ENCODE measurements at places on chromosomes 3 and 15.

DNA sequence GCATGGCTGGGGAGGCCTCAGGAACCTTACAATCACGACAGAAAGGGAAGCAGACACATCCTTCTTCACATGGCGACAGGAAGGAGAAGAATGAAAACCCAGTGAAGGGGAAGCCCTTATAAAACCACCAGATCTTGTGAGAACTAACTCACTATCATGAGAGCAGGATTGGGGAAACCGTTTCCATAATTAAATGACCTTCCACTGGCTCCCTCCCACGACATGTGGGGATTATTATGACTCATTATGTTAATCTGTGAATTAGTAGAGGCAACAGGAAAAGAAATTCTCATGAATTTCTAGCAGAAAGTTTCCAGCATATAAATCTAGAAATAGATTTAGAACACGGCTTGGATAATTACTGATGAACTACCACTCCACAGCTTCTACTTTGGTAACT is 937.3 kb downstream of the ROBO1 start:
- no peak for DNase-seq

GRCh38 chr3:156627946-156628569 is 46.3 kb upstream of the TIPARP start:
- DNase-seq: no peak

DNA sequence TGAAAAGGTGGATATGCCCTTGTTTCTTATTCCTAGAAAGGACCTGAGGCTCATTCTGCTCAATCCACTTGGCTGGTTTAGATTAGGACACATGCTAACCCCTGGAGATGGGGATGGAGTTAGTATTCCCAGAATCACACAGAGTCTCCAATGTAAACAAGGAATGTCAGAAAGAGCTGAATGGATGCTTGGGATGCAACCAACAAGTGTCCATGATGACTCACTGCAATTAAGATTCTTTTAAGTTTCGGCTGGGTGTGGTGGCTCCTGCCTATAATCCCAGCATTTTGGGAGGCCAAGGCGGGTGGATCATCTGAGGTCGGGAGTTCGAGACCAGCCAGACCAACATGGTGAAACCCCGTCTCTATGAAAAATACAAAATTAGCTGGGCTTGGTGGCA is 315.5 kb upstream of the AZI2 start:
- DNase-seq: no peak

DNA sequence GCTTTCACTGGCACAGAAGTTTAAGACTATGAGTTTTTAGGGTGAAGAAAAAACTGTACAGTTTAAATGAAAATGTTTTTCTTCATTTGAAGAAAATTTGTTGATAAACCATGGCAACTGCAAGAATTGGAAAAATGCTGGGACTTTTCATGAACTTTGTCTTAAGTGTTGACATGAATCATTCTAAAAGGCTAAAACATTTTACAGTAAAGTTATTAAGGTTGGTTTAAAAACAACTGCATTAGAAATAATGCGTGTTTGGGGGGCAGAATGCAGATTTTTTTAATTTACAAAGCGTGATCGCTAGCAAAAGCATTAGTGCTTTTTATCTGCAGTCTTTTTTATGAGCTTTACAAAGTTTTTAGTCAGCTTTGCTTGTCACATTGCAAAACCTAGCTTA is 601.9 kb upstream of the TGFBR2 start:
- no peak for DNase-seq

GRCh38 chr3:134644731-134645514 is 5.9 kb downstream of the KY start:
- DNase-seq: no peak

- DNase-seq: no peak
Observed at GRCh38 chr3:71346061-71346460, 237.5 kb downstream of the FOXP1 start.

GRCh38 chr3:145063616-145064015 is 1092.0 kb downstream of the DIPK2A start:
- DNase-seq: no peak

- no peak for DNase-seq
Observed at GRCh38 chr15:31605467-31605931, 278.9 kb downstream of the KLF13 start.

DNA sequence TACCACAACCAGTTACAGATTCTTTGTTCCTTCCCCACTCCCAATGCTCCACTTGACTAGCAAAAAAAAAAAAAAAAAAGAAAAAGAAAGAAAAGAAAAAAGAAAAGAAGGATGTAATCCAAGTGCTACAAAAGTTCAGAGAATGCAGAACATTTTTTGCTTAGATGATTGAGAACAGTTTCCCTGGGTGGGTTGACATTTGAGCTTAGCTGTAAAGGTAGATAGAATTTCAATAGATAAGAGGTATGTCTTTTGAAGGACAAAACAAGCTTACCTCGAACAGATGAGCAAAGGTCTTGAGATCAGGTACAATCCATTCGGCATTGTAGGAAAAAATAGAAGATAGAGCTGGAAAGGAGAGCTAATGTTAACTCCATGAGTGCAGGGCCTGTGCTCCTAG is 344.6 kb upstream of the NECTIN3 start:
- no peak for DNase-seq

DNA sequence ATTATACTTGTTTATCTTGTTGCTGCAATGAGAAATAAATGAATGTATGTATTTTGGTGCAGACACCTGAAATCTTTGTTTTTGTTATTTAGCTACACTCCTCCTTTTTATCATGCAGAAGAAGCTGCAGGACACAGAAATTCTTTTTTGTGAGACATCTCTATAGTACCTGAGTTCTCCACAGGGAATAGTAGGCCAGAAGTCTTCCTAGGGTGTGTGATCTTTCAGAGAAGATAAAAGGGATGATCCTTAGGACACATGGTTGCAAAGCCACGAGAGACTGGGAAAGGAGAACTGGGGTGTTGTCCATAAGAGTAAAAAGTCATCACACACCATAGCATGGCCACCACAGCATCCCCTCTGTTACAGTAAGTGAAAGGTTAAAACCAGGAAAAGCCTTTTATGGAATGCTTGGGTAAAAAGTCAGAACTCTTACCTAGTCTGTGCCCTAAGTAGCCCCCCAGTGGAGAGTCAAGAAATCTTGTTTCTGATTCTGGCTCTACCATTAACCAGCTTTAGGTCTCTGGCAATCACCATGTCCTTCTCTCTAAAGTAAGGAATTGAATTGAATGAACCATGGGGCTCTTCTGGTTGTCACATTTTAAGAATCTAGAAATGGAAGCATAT is 31.9 kb upstream of the ADGRG7 start:
- DNase-seq: no peak

DNA sequence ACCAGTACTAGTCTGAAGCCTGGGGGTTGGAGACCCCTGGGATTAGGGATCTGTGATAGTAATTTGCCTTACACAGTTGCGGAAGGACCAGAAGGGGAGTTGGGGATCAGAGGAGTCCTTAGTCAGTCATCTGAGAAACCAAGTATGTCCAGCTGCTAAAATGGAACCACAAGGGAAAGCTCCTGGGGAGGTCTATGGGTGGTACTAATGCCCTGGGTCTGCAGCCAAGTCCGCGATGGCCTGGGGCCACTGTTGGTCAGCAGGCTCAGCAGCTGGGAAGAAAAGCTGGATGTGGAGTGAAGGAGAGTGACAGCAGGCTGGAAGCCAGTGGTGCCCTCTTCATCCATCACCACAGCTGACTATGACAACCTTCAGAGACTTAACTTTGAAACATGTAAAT is 2.2 kb upstream of the ANKDD1A start:
- DNase-seq: no peak

DNA sequence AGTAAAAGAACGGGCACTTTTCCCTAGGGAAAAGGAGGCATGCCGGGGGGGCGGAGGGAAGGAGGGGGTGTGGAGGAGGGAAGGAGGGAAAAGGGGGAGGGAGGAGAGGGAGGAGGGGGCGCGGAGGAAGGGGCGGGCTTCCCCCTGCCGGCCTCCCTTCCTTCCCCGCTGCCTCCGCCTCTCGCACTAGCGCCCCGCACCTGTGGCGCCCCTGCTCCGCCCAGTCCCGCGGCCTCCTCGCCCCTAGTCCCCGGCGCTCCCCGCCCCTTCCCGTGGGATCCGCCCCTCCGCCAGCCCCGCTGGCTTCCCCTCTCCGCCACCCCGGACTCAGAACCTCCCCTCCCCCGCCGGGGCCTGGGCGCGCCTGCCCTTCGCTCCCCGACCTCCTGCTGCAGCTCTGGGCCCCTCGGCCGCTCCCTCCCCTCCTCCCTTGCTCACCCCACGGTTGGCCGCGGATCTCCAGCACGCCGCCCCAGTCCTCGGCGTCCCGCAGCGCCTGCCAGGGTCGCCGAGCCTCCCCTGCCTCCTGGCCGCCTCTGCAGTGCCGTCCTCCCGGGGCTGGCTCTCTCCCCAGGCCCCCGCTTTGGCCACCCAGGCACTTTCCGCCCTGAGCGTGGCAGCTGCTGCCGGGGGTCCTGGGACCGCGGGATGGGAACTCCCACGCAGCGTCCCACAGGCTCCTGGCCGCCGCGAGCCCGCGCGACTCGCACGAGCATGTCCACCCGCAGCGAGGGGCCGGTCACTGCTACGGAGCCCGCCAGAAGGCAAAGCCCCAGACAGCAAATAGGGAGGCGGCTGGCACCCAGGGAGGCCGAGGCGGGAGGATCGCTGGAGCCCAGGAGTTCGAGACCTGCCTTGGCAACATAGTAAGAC is 147.4 kb downstream of the TJP1 start:
- no peak for DNase-seq

GRCh38 chr3:105197863-105198262 is 168.8 kb upstream of the ALCAM start:
- DNase-seq: no peak

DNA sequence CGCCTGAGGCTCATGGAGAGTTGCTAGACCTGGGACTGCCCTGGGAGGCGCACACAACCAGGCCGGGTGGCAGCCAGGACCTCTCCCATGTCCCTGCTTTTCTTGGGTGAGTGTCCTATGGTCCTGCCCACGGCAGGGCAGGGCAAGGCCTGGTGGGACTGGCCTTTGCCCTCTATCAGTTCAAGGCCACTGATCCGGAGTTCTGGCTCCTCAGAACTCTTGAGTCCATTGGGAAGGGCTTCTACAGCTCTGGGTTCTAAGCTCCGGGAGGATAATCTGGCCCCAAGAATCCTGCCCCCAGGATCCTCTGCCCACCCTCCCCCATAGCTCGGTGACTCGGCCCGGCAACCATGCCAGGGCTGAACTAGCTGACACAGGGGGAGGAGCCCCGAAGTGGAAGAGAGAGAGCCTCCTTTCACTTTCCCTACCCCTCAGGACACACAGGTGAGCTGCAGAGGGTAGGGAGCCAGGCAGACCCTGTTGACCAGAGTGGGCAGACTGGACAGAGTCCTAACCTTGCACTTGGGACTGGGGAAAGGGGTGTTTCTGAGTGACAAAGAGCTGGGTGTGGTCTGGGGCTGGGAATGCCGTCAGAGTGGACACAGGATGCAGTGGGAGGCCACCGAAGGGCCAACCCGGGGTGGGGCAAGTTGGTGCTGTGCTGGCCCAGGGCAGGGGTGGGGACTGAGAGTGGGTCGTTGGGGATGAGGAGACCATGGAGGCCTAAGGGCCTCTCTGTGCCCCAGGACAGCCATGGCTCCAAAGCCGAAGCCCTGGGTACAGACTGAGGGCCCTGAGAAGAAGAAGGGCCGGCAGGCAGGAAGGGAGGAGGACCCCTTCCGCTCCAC is 664 bp downstream of the PARP3 start:
- peak; percentile 27 for DNase-seq

DNA sequence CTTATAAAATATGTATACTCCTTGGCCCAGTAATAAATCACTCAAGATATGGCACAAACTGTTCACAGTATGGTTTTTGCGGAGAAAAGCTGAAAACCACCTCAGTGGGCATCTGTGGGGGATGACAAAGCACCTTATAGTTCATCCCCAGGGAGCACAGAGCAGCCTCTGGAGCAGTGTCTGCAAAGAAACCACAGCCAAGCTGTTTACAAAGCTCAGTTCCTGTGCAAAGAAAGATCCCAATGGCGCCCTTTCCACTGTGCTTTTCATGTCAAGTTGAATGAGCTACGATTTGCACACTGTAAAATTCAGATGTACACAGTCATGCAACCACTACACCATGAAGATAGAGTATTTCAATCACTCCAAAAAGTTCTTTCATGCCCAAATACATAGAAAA is 2.5 kb upstream of the EFCC1 start:
- DNase-seq: no peak

- no peak for DNase-seq
Observed at GRCh38 chr3:52228751-52229291, 3.4 kb upstream of the TLR9 start.

- no peak for DNase-seq
Observed at GRCh38 chr3:71031181-71031580, 552.3 kb downstream of the FOXP1 start.

- no peak for DNase-seq
Observed at GRCh38 chr15:89646416-89647141, 8.7 kb downstream of the KIF7 start.

All from T follicular helper cell (primary cell).